ENCODE measurements at places on chromosomes 11 and 22.

DNA sequence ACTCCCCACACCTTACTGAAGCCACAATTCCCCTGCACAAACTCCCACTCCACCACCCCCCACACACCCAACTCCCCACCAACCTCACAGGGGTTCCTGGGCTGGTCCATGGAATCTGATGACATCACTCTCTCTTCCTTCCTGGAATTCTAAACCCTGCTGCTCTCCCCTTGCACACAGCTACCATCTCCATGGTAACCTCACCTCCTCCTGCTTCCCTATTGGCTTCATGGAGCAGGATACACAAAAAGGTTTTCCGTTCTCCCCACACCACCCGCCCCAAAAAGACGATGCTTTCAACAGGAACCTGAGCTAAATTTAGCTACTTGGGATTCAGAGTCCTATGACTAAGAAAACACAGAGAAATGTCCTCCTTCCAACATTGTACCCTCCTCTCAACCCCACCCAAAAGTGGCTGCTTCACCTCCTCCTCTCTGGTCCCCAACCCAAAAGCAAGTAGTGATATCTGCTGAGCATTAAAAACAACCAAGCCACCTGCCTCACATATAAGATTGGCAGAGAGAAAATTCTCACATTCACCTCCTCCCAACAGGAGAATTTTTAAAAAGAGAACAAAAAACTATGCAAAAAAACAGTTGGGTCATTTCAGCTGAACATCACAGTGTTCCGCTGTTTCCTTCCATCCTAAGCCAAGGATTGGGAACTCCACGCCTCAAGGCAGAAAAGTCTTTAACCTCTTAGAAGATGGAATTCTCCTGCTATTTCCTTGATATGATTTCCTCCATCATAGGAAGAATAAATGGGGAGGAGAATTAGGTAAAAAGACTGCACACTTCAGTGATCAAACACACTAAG lies 66.9 kb downstream of the RBFOX2 start:
- DNase-seq = no peak

GRCh38 chr22:47784367-47784983 lies 1022.0 kb downstream of the TBC1D22A start:
- no peak for DNase-seq

- DNase-seq = no peak
Observed at GRCh38 chr11:35938231-35938630, 5.6 kb upstream of the LDLRAD3 start.

DNA sequence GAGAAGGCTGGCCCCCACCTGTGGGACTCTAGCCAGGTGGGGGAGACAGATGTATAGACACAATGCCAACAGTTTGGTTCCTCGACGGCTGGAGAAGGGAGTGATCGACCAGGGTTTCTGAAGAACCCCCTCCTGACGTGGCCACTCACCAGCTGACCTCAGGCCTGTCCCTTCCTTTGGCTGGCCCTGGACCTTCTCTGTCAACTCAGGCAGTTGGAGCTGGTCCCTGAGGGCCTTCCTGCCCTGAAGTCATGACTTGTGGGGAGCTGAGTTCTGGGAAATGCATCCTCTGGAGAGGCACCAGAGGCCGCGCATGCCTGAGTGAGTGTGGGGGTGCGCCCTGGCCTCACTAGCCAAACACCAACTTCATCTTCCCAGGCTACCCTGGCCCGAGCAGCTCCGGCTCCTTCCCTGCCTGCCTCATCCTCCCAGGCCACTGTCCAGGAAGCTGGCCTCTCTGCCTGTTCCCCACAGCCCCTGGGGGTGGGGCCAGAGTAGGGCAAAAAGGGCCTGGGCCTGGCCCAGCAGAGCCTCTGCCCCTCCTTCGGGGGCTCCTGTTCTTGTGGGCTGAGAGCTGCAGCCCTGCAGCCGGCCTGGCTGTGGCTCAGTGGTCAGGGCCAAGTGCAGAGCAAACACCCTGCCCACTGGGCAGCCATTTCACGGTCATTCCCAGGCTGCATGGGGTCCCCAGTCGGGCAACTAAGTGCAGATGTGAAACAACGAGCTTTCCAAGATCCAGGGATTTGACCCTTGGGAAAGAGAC lies 23.6 kb downstream of the TXN2 start:
- DNase-seq = no peak

DNA sequence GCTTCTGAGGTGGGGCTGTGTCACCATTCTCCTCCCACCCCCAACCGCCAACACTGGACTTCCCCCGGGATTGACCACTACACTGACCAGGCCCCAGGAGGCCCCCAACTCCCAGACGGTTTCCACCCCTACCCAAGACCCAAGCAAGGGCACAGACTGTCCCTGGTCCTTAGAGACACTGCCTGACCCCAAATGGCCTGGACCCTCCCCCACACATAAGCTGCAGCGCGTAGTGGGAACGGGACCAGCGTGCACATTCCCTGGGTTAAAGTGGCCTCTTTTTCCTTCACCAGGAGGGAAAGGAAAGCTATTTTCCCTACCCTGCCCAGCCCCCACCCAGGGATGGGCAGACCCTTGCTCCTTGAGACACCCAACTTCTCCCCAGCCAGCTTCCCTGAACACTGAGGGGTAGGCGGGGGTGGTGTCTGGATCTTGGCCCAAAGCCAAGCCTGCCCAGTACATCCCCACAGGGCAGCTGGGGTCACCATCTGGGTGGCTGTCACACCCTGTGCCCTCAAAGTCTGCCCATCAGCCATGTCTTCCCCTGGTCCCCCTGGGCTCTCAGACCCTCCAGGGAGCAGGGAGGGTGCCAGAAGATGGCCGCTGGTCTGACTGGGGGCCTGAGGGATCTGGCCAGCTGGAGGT lies 1.6 kb upstream of the MAPK12 start:
- DNase-seq = no peak

- no peak for DNase-seq
Observed at GRCh38 chr11:33842236-33842915, 49.5 kb downstream of the LMO2 start.

- no peak for DNase-seq
Observed at GRCh38 chr11:12655842-12656241, 18.4 kb upstream of the TEAD1 start.

DNA sequence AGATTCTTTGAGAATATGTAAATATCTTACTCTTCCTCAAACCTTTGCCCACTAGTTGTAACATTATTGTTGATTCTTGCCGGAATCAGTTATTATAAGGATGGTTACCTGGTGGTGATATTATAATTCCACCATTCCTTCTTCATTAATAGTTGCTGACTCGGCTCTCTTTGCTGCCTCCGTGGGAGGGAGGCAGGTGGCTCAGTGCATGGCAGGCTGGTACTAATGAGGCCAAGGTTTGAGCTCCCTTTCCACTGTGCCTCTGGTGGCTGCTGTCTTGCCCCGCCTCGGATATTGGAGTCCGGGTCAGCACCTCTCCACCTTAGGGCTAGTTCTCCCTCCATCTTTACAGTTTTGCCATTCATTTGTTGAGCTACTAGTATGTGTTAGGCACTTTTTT lies 12.7 kb downstream of the CD6 start:
- no peak for DNase-seq

DNA sequence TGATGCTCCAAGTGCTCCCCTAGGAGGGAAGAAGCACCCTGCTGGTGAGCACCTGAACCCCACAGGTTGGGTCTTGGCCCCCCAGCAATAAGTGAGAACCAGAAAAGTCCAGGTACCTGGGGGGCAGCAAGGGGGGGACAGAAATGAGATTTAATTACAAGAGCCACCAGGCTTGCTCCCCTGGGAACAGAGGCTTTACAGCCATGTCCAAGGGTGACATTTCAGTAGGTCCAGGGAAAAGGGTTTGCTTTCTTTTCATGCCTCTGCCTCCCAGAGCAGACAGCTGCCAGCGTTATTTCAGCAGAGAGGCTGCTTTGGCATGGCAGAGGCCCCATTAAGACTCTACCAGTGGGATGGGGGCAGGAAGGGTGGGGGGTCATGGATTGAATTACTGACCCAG lies 437.7 kb downstream of the BUD13 start:
- DNase-seq = no peak

- DNase-seq = no peak
Observed at GRCh38 chr11:91406009-91406408, 818.6 kb upstream of the FAT3 start.

DNA sequence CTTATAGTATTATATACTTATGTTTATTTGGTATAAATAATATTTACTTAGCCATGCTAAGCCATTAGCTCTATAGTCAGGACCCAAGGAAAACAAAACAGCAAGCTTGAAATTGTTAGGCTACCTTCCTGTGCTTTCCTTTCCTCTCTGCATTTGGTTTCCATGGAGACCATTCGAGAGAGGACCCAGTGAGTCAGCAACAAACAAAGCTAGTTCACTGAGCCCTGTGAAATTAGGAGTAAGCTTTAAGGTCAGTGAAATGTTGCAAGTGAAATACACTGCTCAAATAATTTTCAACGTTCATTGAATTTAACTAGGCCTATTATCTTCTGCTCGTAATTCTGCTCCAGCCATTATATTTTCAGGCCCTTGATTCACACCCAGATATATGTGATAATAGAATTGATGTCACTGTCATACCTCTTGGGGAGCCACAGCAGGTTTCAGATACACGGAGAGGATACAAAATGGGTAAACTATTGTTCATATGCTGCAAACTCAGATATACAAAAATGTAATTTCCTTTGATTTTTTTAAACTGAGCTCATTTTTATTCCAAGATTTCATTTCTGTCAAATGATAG lies 9.1 kb upstream of the OR10D3 start:
- DNase-seq = no peak

- no peak for DNase-seq
Observed at GRCh38 chr11:33373636-33374035, 116.5 kb downstream of the HIPK3 start.

GRCh38 chr11:2089536-2090165 lies 49.5 kb downstream of the IGF2 start:
- DNase-seq = no peak

DNA sequence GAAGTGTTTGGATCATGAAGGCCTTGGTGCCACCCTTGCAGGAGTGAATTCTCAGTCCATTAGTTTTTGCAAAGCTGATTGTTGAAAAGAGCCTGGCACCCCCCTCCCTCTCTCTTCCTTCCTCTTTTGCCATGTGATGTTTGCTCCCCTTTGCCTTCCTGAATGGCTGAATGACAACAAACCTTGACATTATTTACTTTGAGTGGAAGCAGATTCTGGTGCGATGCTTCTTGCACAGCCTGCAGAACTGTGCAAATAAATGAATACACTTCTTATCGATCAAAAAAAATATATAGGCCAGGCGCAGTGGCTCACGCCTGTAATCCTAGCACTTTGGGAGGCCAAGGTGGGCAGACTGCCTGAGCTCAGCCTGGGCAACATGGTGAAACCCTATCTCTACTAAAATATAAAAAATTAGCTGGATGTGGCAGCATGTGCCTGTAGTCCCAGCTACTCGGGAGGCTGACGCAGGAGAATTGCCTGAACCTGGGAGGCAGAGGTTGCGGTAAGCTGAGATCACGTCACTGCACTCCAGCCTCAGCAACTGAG lies 2.0 kb upstream of the NARS2 start:
- no peak for DNase-seq

DNA sequence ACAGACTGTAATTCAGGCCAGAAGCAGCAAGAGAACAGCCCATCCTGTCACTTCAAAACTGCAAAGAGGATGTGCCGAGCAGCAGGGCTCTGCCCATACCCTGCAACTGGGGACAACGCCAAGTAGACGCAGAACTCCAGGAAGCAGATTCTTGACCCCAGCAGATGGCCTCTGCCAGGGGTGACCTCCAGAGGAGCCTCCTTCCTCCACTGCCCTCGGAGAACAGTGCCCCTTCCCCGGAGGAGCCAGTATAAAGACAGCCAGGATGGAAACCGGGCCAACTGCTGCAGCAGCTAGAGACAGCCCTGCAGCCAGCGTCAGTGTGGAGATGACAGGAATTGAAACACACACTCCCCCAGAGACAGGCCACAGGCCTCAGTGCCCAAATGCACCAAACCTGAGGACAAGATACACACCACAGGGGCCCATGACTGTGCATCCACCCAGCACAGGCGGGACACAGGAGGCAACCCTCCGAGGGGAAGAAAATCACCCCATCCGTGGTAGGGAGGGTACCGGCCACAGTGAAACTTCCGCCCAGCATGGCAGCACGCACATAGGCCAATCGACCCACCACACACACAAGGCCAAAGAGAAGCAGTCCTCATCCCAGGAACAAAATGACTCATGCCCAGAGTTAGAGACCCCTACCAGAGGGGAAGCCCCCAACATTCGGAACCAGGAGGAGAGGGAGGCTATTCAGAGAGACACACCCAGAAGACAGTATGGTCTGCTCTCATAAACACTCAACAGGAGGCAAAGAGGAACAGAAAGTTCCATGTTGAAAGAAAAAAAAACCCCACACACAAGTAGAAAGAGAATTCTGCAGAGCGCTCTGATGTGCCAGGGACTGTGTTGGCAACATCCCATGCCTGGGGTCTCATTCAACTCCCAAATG lies 5.6 kb downstream of the AHNAK start:
- no peak for DNase-seq

GRCh38 chr11:8745431-8746253 lies 63.0 kb downstream of the RPL27A start:
- DNase-seq = no peak

DNA sequence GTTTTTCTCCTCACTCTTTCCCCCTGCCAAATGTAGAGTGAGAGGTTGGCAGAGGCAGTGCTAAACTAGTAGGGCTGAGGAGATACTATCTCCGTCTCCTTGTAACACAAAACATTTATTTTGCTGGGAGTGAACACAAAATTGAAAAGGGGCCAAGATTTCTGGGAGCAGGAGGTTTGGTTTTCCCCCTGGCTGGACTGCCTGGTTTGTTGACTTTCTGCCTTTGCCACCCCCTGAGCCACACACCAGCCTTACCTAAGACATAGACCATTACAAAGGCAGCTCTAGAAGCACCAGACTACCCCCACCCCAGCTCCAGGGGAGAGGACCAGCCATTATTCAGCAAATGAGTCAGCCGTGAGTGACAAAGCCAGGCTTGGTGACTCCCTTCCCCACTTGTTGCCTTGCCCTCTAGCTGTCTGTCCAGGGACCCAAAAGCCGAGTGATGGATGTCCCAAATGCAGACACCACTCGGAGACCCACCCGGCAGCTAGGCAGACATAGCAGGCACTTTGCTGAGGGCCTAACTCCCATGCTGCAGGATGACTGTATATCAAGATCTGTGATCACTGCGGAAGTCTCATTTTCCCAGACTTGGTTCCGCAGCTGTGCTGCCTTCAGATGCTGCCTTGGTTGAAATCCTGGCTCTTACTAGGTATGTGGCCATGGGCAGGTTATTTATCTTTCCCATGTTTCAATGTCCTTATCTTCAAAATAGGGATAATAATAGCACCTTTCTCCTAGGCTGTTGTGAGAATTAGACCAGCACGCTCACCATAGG lies 17.7 kb upstream of the CDON start:
- DNase-seq = no peak

DNA sequence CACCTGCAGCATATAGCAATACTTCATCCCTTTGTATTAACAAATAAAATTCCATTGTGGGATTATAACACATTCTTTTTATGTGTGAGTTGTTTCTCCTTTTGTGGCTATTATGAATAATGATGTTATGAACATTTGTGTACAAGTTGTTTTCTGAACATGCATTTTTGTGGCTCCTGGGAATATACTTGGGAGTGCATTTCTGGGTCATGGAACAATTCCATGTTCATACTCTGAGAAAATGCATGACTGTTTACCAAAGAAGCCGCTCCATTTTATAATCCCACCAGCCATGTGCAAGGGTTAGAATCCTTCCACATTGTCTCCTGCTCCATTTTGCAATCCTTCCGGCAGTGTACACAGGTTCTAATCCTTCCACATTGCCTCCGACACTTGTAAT lies 713.8 kb downstream of the TBC1D22A start:
- no peak for DNase-seq

Data from effector CD4-positive, alpha-beta T cell (primary cell).